ENCODE measurements at places on chromosomes 13 and 19. TPM values are rescaled to one million over a fixed set of nuclear protein-coding genes. Genes with fewer than 3 reads are reported as not detected.

DOCK6 gene
- total RNA-seq = 119 TPM

IL4I1 gene
- 2.3 TPM for total RNA-seq

LCP1 gene
- 195 TPM for total RNA-seq

SIAH3 gene
- not detected for total RNA-seq

MRPL34 gene
- total RNA-seq = 99.2 TPM

KCTD4 gene
- total RNA-seq = not detected

ANGPTL8 gene
- 4.5 TPM for total RNA-seq

LRRC4B gene
- 1.6 TPM for total RNA-seq

TMEM150B gene
- total RNA-seq = 7.1 TPM

CAMSAP3 gene
- 0.32 TPM for total RNA-seq

ZNF491 gene
- 1.5 TPM for total RNA-seq

ZNF112 gene
- 2.5 TPM for total RNA-seq

DNA sequence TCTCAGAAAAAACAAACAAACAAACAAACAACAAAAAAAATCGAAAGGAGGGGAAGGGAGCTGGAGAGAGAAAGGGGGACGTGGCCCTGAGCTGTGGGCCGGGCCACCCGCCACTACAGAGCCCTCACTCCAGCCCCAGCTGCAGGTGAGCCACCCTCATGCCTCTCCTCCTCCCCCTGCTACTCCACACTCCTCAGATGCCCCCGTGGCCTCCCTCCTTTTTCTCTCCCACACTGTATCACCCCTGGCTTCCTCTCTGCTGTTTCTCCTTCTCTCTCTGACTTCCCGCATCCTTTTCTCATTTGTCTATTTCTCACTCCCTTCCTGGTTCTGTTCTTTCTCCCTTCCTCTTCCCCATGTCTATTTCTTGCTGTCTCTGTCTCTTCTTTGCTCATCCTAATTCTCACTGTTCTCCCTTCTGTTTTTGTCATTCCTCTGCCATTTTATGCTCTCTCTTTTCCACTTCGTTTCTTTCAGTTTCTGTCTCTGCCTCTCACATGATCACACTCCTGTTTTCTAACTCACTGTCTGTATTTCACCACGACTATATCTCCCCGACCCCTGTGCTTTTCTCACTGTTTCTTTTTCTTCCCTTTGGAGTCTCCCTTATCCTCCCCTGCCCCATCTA lies 2.7 kb downstream of the KLK2 start:
- DNase-seq = no peak

DNA sequence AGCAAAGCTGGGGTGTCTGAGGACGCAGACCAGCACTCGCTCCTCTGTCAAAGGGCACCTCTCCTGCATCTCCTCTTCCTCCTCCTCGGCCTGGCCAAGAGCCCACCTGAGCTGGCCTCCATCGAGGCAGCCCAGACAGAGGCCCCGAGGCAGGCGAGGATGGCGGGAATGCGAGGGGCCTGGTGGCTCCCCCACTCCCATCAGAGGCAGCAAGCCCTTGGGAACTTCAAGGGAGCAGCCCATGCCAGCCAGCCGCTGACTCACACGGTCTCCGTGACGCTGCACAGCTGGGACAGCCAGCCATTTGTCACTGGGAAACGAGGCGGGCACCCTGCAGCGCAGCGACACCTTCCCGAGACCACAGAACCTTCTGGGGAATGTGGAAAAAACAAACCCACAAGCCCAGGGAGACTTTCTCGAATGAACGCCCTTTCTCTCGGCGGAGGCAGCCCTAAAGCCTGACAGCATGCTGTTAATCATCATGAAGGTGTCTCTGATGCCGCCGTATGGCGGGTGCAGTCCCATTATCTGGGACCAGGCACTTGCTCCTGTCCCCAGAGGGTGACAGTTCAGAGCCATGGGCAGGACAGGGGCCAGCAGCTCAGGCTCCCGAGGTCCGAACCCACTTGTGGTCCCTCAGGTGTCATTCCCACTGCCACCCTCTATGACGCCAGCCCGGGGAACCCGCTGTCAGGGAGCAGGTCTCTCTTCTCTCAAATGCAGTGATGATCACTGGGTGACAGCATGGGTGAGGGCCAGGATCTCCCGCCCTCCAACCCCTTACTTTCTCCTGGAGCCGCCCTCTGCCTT lies 53.0 kb downstream of the PEPD start:
- DNase-seq = peak; percentile 85

DNA sequence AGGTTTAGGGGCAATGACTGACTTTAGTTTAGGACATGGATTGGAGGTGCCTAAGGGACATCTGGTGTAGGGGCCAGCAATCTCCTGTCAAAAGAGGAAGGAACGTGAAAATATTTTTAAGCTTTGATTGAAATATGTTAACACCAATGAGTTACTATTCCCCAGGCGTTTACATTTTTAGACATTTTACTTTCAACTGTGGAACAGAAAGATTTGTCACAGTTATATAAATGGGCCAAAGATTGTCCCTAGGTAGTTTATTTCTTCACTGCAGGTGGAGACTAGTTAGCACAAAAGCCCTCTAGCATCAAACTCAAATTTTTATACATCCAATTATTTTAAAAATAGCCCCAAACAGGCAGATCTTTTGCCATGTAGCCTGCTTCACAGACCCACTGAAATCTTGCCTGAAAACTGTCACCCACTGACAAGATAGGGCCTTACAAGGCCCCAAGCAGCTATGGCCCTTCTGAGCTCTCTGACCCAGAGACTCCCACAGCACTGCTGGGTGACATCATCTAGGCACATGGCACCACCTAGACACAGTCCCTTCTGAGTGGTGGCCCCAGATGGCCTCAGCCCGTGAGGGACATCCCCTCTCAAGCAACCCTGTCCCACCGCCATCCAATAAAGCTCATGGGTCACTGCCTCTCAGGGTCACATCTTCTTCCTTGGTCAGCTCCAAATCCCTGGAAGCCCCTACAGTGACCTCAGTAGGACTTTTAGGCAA lies 64.8 kb upstream of the DOCK9 start:
- DNase-seq = no peak

DNA sequence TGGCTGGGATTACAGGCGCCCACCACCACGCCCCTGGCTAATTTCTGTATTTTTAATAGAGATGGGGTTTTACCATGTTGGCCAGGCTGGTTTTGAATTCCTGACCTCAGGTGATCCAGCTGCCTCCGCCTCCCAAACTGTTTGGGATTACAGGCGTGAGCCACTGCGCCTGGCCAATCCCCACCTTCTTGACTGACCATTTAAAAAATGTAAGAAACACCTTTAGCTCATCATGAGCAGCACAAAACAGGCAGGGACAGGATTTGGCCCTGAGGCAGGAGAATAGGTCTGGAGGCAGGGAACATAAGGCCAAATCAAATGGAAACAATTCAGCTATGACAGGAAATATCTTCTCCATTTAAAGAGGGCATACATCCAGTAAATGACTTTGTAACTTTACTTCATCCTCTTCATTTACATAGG lies 1.4 kb upstream of the MPV17L2 start:
- no peak for DNase-seq

GRCh38 chr19:35843676-35844481 lies 8.4 kb downstream of the NPHS1 start:
- no peak for DNase-seq

DNA sequence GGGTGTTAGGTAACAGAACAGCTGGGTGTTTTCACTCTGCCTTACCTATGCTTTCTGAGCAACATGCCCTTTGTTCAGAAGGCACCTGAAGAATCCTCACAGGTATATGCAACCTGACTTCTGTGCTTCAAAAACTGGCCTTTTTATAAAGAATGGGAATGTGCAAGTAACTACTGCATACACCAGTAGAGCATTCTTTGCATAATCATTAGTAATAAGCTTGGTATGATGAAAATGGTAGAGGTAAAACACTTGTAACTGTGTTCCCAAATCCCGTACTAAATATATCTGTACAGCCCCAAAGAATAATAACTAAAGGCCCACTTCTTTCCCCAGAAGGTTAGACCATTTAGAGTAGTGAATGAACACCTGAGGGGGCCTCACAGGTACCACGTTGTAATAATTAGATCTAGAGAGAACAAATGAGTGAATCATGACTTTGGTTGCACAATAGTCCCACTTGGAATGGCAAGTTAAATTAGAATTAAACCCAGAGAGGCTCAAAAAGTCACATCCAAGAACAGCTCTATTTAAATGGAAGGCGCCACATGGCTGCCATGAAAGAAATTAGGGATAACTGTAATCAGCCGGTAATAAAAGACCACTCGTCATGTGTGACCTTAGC lies 413.9 kb downstream of the KLF12 start:
- DNase-seq = no peak

DNA sequence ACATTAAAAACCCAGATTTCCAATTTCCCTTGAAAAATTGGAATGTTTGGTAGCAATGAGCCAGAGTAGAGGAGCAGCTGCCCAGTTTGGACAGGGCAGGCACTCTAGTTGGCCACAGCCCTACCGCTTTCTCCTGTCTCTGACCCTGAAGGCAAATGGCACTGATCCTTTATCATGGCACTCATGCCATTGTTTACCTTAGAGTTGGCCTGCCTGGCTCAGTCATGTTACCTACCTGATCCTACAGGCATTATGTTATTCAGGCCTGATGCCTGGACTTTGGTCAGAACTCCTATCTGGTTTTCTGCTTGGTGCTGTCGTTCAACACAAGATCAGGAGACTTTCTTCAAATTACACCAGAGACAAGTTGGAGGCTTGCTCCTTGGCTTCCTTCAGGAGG lies 24.9 kb upstream of the TDRD3 start:
- no peak for DNase-seq

GRCh38 chr13:99265162-99265800 lies 7.1 kb upstream of the GPR18 start:
- DNase-seq = no peak

DNA sequence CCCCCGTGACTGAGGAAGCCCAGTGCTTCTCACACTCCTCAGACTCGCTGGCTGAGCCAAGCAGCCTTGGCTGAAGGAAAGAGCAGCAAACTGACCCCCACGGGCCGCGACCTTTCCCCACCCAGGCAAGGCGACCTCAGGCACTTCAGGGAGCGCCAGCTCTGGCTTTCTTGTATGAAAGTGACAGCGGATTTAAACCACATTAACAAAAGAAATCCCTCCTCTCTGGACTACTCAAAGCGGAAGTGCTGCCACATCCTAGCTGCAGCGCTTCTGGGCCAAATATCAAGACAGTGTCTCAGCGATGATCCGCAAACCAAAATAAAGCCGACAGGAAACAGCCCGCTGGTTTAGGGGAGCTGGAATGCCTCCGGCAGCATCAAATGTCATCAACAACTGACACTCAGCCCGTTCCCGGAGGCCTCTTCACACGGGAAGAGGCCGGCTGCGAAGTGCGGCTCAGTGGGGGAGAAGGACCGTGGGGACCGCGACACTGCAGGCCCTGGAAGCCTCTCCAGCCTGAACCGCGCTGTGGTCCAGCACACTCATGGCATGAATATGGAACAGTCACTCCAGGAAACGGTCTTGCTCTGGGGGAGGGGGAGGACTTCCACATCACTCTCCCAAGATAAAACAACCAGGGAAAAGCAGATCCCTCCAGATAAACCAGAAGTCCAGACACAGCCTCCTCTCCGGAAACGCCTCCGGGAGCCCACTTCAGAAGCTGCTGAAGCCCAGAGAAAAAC lies 1.4 kb downstream of the RASA3 start:
- no peak for DNase-seq

GRCh38 chr13:87122551-87122950 lies 548.6 kb upstream of the SLITRK5 start:
- DNase-seq = no peak

- DNase-seq = no peak
Measured at GRCh38 chr19:55554741-55555152, 9.4 kb upstream of the SBK3 start.

DNA sequence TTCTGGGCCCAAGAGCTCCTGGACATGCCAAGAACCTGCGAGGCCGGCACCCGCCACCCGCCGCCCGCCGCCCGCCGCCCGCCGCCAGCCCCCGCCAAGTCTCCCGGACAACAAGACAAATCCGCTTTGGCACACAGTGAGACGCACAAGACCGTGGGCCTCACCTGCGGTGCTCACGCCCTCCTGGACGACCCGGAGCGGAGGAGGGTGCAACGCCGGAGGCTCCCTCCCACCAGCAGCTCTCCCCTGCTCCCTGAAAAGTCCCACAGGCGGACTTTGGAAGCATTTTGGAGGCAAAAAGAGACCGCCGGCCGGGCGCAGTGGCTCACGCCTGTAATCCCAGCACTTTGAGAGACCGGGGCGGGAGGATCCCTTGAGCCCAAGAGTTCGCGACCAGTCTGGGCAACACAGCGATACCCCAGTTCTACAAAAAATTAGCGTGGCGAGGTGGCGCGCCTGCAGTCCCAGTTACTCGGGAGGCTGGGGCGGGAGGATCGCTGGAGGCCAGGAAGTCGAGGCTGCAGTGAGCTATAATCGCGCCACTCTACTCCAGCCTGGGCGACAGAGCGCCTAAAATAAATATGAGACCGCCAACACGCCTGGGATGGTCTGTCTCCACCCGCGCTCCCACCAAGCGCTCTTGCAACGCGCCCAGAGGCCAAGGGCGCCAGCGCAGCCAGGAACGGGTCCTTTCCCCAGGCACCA lies 783 bp downstream of the RHPN2 start:
- no peak for DNase-seq

- no peak for DNase-seq
Measured at GRCh38 chr19:11375143-11375948, 880 bp downstream of the SWSAP1 start.

GRCh38 chr13:51035469-51035868 lies 75.6 kb downstream of the C13orf42 start:
- DNase-seq = no peak

- DNase-seq = no peak
Measured at GRCh38 chr19:55259540-55260210, 858 bp upstream of the PPP6R1 start.

GRCh38 chr19:47228168-47228936 lies 2.6 kb downstream of the BBC3 start:
- DNase-seq = no peak

GRCh38 chr13:40116008-40116407 lies 460.5 kb downstream of the COG6 start:
- DNase-seq = no peak

- no peak for DNase-seq
Measured at GRCh38 chr13:98174307-98174706, 2.8 kb downstream of the RNF113B start.

- no peak for DNase-seq
Measured at GRCh38 chr19:28634019-28634328, 579.0 kb downstream of the UQCRFS1 start.

DNA sequence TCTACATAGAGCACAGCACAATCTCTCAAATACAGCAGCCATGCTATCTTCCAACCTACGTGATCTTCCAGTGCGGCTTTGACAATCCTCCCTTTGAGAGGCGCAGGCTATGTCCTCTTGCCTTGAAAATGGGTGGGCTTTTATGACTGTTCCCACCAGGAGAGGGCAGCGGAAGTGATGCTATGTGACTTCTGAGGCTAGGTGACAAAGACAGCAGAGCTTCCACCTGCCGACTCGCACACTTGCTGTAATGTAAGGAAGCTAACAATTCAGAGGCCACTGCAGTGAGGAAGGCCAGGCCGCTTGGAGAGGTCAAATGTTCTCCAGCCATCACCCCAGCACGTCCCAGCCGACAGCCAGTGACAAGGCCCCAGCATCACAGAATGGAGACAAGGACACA lies 65.8 kb downstream of the MRPL57 start:
- no peak for DNase-seq

- DNase-seq = peak; percentile 33
Measured at GRCh38 chr13:98407575-98407974, 169.3 kb downstream of the STK24 start.

GRCh38 chr13:27666951-27667350 lies 45.3 kb downstream of the POLR1D start:
- DNase-seq = no peak

All from mesenteric fat pad (tissue), 1 donor.